ENCODE measurements at places on chromosomes 6 and 20.

DNA sequence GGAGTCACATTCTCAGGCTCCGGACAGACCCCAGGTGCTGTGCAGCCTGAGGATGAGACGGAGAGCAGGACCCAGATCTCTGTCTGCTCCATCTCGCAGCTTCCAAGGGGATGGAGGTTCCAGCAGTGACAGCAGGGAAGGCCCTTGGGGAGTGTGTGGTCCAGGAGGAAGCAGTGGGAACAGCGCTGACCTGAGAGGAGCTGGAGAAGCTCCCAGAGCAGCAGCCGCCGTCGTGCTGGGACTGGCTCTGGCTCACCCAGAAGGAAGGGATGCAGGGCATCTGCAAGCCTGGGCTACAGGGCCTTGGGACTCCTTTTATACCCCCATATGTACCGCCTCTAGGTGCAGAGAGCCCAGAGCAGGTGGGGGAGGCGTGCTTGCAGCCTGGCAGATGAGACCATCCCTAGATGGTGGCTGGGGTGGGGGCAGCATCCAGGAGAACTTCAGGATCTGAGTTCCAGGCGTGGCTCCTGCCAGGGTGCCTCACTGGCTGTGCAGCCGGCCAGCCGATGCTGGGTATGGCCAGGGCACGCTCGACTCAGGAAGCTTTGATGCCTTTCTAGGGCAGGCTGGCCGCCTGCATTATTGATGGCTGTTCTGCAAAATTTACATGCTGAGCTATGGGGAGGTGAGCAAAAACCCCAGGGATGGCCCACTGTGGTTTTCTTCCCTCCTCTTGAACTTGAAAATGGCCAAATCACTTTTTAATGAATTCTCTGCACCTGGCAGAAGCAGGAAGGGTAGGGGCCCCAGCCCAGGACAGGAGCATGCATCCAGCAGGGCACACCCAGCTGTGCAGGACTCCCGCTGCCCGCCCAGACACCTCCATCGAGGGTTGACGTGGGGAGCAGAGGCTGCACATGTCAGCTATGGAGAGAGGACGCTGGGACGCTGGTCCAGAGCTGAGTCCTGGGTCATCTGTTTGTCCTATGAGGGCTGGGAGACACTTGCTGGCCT lies 179.6 kb downstream of the TAF4 start:
- DNase-seq = no peak

GRCh38 chr20:1803061-1803931 lies 91.9 kb upstream of the SIRPA start:
- DNase-seq = no peak

DNA sequence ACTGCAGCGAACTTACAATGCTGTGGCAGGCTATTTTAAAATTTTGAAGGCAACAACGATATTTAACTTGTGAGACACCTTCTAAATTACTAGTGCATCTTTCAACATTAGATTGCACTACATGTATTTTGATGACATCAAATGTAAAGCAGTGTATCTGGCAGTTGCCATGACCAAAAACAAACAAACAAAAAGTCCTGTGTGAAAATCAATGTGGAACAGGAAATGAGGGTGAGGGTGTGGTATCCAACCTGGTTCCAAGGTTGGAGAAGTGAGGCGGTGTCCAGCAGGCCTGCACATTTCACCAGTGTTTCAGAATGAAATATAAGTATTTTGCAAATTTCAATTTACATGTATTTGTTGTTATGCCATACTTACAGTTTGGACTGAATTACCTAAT lies 112.0 kb downstream of the LAMP5 start:
- no peak for DNase-seq

- no peak for DNase-seq
These were observed 405.9 kb upstream of the BTBD3 start for GRCh38 chr20:11511821-11512220.

DNA sequence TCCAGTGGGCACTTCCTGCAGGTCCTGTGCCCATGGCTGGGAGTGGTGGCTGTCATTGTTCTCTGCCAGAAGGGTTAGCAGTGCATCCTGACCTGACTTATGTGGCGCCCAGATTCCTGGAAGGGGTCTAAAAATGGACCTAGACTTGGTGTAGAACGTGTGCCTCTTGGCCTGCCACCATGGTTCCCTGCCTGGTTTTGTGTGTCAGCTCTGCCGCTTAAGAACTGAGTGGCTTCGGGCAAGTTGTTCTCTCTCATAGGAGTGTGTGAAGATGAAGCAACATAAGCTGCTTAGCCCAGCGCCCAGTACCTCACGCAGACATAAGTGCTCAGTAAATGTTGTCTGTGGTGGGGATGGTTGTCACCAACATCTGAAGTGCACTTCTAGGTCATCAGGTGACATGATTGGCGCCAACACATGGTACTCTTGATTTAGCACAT lies 52.1 kb downstream of the PTPN1 start:
- peak; percentile 73 for DNase-seq

DNA sequence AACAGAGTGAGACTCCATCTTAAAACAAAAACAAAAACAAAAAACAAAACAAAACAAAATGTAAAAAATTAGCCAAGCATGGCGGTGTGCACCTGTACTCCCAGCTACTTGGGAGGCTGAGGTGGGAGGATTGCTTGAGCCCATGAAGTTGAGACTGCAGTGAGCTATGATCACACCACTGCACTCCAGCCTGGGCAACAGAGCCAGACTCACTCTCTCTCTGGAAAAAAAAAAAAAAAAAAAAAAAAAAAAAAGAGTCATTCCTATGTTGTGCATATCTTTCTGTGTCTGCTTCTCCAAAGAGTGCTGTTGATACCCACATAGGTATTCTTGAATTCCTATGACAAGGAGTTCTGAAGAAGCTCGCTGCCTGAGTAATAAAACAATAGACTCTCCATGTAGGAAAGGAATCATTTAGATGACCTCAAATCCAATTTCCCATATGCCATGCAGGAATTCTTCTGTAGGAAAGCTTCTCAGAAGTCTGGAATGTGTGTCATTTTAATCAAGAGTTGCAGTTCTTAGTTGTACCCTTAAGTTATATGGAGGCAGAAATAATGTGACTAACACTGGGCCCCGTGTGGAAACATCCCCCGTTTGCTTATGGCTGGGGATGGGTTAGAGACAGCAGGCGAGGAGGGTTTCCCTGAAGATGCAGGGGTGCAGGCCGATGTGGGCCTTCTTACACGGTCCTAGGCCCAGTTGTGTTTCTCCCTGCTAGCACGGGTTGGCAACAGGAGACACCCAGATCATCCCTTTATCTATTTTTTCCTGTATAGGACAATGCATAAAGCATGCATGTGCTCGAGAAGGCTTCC lies 79.4 kb downstream of the ZDHHC14 start:
- DNase-seq = no peak

DNA sequence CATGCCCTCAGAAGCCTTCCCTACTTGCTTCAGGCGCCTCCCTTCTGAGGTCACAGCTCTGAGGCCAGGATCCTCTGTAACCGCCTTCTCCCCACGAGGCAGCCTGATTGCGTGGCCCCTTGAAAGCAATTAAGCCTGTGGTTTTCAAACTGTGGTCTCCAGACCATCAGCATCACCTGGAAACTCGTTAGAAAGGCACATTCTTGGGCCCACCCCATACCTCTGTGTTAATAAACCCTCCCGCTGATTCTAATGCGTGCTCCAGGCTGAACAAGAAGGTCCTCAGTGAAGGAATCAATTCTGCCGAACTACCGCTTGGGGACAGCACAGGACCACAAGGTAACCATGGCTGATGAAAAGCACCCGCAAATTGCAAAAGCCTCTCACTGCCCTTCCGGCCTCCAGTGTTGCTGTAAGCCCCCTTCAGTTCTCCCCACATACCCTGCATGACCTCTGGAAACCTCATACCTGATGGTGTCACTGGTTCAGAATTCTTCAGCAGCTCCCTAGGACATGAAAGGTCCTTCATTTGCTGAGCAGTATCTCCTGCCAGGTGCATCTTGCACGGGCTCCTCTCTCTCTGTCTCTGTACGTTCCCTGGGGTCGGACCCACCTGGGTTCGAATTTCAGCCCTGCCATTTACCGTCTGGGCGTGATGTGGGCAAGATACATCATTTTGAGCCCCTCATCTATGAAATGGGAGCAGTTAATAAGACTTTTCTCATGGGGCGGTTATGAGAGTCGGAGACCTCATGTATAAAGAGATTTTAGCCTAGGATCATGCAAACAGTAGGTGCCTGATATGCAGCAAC lies 93.3 kb upstream of the RNF24 start:
- peak; percentile 29 for DNase-seq

DNA sequence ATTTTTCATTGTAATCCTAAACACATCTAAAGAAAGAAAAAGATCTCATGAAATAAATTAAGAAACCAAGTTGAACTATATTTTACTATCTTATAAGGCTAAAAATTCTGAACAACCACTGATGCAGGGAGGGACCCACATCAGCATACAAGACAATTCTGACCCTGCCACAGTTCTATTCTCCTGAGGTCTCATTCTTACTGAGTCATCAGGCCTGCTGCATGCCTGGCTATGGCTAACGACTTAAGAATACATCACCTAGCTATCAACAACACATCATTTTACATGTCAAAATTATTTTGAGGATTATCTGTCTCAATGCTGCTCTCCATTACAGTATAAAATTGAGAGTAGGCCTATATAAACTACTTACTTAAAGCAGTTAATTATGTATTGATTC lies 52.9 kb downstream of the FBXL4 start:
- no peak for DNase-seq

DNA sequence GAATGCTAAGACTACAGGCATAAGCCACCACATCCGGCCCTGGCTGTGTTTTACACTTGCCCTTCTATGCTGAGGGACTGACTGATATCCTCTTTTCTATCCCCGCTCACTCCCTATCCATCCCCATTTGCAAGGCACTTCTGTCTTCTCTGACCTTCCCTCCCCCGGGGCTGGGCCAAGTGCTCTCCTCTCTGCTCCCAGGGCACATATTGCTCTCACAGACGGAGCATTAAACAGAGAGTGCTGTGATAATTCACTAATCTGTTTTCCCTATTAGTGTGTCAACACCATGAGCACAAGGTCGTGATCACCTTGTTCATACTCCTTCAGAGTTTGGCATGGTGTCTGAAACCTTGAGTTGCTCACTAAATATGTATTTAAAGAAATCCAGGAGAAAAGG lies 9.0 kb upstream of the SLC2A12 start:
- no peak for DNase-seq

DNA sequence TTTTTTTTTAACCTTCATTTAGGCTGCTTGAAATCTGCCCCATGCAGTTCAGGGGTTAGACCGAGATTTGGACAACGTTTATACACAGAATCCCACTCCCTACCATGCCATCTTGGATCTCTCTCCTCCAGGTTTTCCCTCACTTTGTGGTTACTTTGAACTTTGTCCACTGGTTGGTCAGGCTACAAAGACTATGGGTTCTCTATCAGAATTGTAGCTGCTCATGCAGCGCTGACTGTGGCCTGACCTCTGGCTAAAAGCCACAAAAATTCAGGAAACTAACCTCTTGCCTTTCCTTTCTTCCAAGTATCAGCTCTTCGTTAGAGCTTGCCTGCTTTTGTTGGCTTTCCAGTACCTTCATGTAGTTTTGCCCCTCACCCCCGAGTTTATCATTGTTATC lies 44.9 kb upstream of the KCNG1 start:
- DNase-seq = no peak

- DNase-seq = no peak
These were observed 44.5 kb upstream of the IL20RA start for GRCh38 chr6:137089305-137089704.

Measured in NCI-H774 (cell line).